ENCODE measurements at places on chromosomes 4 and X.

GRCh38 chr4:4792466-4792865 lies 67.0 kb upstream of the MSX1 start:
- DNase-seq: no peak

DNA sequence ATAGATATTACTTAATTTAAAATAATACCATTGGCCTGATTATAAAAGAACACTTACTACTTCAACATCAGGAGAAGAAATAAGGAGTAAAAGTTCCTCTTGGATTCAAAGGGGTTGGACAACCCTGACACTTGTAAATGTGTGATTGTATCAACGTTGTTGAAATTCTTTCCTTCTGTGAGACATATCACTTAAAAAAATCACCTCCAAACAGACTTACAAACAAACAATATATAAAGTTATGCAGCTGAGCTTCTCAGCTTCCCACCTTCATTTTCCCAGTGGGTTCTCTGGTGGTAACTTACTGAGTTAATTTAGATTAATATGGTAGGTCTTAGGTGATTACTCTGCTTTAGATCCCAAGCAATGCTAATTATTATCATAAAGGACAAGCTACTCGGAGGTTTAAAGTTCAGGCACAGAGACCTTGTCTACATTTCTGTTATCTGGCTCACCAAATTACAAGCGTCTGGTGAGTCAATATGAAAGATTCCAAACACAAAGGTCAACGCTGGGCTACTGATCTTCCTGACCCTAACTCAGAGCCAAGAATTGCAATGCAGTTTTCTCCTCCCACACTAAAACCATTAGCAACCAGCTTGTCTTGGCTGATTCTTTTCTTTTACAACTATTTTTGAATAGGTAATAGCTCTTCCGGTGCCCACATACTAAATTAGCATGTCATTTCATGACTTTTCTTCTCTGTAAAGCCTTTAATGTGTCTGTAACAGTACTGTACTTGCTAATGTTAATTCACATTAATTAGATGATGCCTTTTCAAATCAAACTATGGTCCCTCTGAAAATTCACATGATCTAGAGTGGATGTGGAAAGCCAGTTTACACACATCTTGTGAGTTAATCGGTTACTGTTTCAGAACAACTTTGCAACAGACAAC lies 157.6 kb downstream of the RASL11B start:
- no peak for DNase-seq

GRCh38 chr4:118742050-118742449 lies 56.9 kb downstream of the METTL14 start:
- no peak for DNase-seq

GRCh38 chr4:68904786-68905185 lies 46.8 kb downstream of the UGT2A3 start:
- no peak for DNase-seq

- DNase-seq: no peak
Observed at GRCh38 chr4:7254736-7255487, 62.6 kb downstream of the SORCS2 start.

GRCh38 chr4:145480257-145480656 lies 1.4 kb upstream of the SMAD1 start:
- peak; percentile 76 for DNase-seq

DNA sequence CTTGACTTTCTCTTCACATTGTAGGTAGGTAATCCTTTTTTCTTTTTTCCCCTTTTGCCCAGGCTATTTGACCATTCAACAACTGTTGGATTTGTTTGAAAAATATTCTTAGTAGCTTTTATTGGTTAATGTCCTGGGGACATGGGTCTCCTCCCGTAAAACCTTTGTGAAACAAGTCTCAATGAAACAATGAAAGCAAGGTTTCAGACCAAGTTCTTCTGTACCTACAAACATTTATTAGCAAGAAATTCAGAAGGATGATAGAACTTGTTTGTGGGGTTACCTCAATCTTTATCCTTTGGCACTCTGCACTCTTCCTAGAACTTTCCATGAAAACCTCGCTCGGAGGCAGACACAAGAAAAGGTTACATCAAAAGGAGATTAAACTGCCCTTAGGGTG lies 190.7 kb upstream of the ANK2 start:
- no peak for DNase-seq

DNA sequence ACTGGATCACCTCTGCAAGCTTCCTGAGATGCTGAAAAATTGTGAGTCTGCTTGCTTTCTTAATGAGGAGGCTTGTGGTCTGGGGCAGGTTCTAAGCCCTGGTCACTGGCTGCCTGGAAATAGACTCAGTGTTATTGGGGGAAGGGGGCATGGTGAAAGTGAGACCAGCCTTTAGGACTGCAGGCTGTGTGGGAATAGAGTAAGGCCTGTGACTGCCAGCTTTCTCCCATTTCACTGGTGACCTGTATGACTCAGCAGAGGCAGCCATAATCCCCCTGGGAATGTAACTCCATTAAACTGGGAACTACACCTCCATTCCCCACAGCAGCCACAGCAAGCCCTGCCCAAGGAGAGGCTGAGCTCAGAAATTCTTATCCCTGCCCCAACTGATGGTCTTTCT lies 55.9 kb upstream of the IL15 start:
- DNase-seq: no peak

GRCh38 chrX:46202733-46203514 lies 342.3 kb downstream of the ZNF674 start:
- DNase-seq: no peak

GRCh38 chr4:174763454-174764104 lies 65.5 kb downstream of the GLRA3 start:
- DNase-seq: no peak

- DNase-seq: no peak
Observed at GRCh38 chr4:127606823-127607222, 25.9 kb upstream of the INTU start.

GRCh38 chr4:26199596-26199995 lies 121.2 kb upstream of the RBPJ start:
- no peak for DNase-seq

- DNase-seq: peak; percentile 89
Observed at GRCh38 chr4:123564758-123565346, 168.3 kb downstream of the SPRY1 start.
